Inflammatory macrophage treated with lipopolysaccharide for 1 hour (primary cell): ENCODE measurements at places on chromosomes 4 and X.

- no peak for DNase-seq
These were observed 292.3 kb upstream of the FSTL5 start for GRCh38 chr4:162456106-162456505.

- peak; percentile 59 for DNase-seq
These were observed 99.4 kb upstream of the PGRMC2 start for GRCh38 chr4:128386761-128387599.

- no peak for DNase-seq
These were observed 98.2 kb downstream of the YIPF7 start for GRCh38 chr4:44553180-44553579.

DNA sequence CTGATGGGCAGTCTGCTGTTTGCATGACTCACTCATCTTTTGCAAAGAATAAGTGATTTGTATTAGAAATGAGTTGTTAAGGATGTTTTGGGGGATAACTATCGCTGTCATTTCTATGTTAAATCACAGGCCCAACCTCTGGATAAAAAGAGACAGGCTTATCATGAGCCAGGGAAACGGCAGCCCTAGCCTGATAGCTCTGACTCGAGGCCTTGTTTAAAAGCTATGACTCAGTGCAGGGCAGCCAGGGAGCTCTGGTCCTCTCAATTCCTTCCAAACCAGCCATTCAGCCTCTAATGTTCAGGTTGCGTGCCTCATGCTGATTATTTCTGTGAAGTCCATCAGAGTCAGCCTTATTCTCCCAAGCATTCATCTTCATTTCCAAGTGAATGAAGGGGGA lies 305.9 kb upstream of the HAND2 start:
- DNase-seq: no peak

DNA sequence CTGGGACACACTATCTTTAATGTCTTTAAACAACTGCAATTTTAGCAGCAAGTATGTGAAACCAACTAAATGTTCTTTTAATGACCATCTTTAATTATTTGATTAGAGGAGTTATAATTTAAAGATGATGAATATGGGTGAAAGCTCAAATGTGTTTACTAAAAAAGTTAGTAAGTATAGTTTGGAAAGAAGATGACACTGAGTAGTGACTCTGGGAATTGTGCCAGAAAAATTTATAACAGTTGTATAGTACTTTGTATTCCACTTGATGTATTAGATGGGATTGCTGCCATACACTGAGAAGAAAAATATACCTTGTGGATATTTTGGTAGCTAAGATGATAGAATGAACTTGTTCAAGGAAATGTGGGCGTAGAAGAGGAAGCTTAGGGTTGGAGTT lies 19.5 kb upstream of the PACRGL start:
- DNase-seq: no peak

GRCh38 chr4:126647756-126648397 lies 984.9 kb upstream of the INTU start:
- DNase-seq: no peak
